ENCODE measurements at places on chromosomes 5 and 9.

- DNase-seq, result no peak
These were observed 304.4 kb upstream of the SMC2 start for GRCh38 chr9:103789686-103790085.

- DNase-seq, result no peak
These were observed 485.0 kb downstream of the ENC1 start for GRCh38 chr5:74155501-74155900.

DNA sequence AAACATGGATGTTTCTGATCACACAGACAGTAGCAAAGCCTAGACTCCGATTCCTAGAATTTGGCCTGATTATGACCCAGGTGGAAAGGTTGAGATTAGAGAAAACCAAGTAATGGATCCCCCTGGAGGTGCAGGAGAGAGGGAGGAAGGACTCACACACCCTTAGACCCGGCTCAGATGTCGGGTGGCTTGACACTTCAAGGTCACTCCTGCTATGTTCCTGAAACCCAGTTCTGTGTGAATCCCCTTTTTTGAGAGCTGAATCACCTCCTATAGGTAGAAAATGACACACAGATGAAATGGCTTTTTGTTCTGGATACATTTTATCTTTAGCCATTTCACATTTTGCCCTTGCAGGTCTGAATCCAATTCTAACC is 192.8 kb downstream of the ARRDC3 start:
- DNase-seq, result no peak

- DNase-seq, result no peak
These were observed 995.0 kb downstream of the EFNA5 start for GRCh38 chr5:106675687-106676086.

- no peak for DNase-seq
These were observed 283.8 kb upstream of the TMEM161B start for GRCh38 chr5:88552426-88552825.

GRCh38 chr9:108933231-108933717 is 650 bp downstream of the ELP1 start:
- DNase-seq, result no peak

- DNase-seq, result peak; percentile 80
These were observed 10.0 kb upstream of the ARAP3 start for GRCh38 chr5:141691867-141692532.

DNA sequence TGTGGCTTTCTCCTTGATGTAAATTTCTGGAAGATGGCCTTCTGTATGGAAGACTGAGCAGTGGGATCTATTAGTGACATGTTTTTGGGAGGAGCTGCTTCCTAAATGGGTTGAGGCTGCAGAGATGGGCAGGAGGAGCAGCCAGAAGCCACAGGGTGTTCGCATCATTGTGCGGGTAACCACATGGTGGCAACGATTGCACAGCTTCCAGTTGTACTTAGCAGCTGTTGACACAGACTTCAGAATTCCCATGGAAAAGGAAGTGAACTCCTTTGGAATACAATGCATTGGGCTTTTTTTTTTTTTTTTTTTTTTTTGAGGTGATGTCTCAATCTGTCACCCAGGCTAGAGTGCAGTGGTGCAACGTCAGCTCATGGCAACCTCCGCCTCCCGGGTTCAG is 297.3 kb downstream of the NR3C1 start:
- no peak for DNase-seq

- DNase-seq, result no peak
These were observed 400.8 kb upstream of the PTGER4 start for GRCh38 chr5:40278881-40279280.

DNA sequence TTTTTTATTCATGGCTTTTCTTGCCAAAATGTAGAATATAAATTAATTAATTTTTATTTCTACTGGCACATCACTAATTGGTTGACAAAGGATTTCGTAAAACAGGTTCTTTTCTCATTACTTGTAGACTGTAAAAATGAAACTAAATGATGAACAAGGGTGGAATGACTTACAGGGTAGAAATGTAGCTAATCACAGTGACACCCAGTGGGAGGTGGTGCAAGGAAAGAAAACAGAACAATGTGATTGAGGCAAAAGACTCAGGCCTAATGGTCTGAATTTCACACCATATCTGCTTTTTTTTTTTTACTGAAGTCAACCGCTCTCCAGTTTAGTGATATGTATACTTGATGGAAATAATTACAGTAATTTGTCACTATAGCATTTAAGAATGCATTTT is 28.9 kb downstream of the GABRG2 start:
- no peak for DNase-seq

DNA sequence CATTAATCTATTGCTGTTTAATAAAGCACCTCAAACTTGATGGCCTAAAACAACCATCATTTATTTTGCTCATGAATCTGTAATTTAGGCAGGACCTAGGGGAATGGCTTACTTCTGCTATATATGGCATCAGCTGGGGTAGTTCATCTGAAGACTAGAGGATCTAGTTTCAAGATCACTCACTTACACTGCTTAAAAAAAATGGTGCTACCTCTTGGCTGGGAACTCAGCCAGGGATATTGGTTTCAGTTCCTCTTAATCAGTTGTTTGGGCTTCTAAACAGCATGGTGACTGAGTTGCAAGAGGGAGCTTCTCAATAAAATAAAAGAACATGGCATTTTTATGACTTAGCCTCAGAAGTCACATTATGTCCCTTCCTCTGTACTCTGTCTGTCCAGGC is 142.0 kb downstream of the FAM114A2 start:
- no peak for DNase-seq

- DNase-seq, result no peak
These were observed 15.4 kb downstream of the REEP5 start for GRCh38 chr5:112906637-112907036.

GRCh38 chr5:172548981-172549687 is 91.9 kb upstream of the NEURL1B start:
- no peak for DNase-seq

DNA sequence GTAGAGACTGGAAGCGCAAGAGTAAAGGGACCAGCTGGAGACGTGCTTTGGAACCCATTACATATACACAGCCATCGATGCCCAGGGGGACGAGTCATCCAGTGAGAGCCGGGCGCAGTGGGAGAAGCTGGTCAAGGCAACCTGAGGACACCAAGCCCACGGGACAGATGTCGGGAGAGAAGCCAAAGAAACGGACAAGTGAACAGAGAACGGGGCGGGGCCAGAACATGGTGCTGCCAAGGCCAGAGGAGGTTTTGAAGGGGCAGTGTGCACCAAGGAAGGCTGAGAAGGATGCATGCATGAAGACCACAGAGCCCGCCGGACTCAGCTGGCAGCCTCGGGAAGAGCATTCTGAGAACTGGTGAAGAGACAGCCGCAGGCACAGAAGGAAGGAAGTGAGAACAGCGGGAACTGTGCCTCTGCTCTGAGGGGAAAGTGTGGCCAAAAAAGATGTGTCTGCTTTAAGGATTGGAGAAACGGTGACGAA is 20.3 kb downstream of the CAMSAP1 start:
- DNase-seq, result no peak

GRCh38 chr5:10352430-10353240 is 860 bp upstream of the MARCHF6 start:
- DNase-seq, result no peak

- no peak for DNase-seq
These were observed 1360.6 kb upstream of the ACO1 start for GRCh38 chr9:31023847-31024246.

GRCh38 chr9:114236391-114237138 is 81.2 kb downstream of the COL27A1 start:
- DNase-seq, result no peak

GRCh38 chr9:120368799-120369198 is 211.2 kb downstream of the CDK5RAP2 start:
- DNase-seq, result no peak

GRCh38 chr9:91395553-91396471 is 27.8 kb downstream of the NFIL3 start:
- DNase-seq, result no peak

- DNase-seq, result no peak
These were observed 1.1 kb upstream of the LCNL1 start for GRCh38 chr9:136981588-136982231.

GRCh38 chr5:32654427-32654826 is 56.7 kb upstream of the NPR3 start:
- DNase-seq, result no peak

GRCh38 chr5:129858131-129858675 is 46.1 kb upstream of the CHSY3 start:
- DNase-seq, result no peak

Data from stimulated activated CD8-positive, alpha-beta memory T cell treated with anti-CD3 and anti-CD28 coated beads, Interleukin-4, amount 100 ng/mL, for 4 hours (primary cell).